ENCODE measurements at places on chromosomes 2 and 18.

GRCh38 chr18:55539240-55539639, 48.8 kb downstream of the TCF4 start:
- DNase-seq: no peak

DNA sequence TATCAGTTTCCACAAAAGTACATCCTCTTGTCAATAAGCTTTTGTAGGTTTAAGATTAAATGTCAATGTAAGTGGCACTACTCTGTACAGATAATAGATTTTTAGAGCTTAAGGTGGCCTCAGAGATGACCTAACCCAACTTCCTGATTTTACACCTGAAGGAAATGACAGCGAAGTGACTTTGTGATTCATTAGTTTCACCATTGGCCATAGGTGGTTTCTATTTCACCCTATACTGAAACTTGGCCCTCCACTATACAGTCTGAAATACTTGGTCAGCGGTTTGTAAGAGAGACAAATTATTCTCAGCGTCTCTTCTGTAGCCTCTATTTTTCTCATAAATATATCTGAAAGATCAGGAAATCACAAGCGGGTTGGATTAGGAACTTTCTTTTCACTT, 330.4 kb upstream of the FAM98A start:
- DNase-seq: no peak

- DNase-seq: no peak
Observed at GRCh38 chr18:13406736-13407135, 188.2 kb downstream of the LDLRAD4 start.

DNA sequence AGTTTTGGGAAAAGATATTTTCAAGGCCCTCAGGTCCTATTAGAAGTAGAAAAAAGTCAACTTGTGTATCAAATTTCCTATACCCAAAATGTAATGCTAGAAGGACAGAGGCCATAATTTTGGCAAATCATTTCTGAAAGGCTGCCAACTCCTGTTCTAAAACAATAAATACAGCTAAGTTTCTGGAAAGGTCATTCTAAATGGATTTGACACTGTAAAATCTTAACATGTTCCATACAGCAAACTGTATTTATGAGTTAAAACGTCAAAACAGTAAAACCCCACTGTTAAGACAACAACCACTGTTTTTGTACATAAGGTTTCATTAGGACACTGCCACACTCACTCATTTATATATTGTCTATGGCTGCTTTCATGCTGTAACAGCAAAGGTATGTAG, 9.7 kb downstream of the FAM98A start:
- no peak for DNase-seq

DNA sequence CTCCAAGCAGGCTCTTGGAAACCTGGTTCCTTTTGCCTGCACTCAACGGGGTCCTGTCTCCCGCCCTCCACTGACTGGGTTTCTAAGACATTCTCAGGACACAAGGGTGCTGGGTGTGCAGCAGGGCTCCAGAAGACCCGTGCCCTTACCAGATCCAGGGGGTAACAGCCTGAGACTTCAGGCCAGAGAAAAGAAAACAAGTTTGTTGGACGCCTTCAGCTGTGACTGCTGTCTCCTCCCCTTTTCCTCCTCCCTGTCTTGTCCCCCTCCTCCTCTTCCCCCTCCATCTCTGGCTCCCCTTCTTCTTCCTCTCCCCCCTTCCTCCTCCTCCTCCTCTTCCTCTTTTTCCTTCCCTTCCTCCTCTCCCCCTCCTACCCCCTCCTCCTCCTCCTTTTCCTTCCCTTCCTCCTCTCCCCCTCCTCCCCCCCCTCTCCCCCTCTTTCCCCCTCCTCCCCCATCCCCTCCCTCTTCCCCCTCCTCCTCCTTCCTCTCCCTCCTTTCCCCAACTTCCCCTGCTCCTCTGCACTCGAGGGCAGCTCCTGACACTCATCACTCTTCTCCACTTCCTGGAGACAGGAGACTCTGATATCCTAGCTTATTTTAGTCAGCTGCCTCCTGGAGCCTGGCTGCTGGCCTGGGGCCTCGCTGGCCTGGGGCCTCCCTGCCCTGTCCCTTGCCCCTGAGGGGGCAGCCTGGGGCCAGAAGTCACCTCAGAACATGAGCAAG, 12.4 kb downstream of the ADRA2B start:
- DNase-seq: no peak

- no peak for DNase-seq
Observed at GRCh38 chr18:39604836-39605235, 2039.2 kb upstream of the CELF4 start.

GRCh38 chr2:62573137-62573731, 67.2 kb upstream of the TMEM17 start:
- no peak for DNase-seq

- DNase-seq: peak; percentile 45
Observed at GRCh38 chr18:58692422-58693185, 21.3 kb downstream of the MALT1 start.
